ENCODE measurements at places on chromosomes 16 and 17.
A peak's percentile ranks its signal among the peaks of the same experiment; 100 is the strongest.

DNA sequence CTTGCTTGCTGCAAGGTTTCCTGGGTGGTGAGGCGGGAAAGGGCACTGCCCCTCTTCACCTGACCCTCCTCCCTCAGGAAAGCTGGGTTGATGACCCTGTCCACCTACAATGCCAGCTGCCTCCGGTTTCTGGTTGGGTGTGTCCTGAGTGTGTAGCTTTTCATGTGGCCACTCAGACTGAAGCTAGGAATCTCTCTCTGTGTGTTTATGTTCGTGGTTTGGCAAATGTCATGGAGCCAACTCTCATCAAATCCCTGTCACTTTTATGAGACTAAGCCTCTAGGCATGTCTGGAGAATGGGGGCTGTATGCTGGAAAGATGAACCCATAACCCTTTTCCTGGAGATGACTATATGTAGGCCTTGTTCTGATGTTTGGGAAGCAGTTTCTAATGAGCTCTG, 17.1 kb downstream of the PLEKHG4 start:
- no peak for DNase-seq

GRCh38 chr17:45383003-45383402, 49.7 kb downstream of the ARHGAP27 start:
- DNase-seq: no peak

GRCh38 chr17:39603304-39604016, 4.3 kb downstream of the NEUROD2 start:
- DNase-seq: no peak

DNA sequence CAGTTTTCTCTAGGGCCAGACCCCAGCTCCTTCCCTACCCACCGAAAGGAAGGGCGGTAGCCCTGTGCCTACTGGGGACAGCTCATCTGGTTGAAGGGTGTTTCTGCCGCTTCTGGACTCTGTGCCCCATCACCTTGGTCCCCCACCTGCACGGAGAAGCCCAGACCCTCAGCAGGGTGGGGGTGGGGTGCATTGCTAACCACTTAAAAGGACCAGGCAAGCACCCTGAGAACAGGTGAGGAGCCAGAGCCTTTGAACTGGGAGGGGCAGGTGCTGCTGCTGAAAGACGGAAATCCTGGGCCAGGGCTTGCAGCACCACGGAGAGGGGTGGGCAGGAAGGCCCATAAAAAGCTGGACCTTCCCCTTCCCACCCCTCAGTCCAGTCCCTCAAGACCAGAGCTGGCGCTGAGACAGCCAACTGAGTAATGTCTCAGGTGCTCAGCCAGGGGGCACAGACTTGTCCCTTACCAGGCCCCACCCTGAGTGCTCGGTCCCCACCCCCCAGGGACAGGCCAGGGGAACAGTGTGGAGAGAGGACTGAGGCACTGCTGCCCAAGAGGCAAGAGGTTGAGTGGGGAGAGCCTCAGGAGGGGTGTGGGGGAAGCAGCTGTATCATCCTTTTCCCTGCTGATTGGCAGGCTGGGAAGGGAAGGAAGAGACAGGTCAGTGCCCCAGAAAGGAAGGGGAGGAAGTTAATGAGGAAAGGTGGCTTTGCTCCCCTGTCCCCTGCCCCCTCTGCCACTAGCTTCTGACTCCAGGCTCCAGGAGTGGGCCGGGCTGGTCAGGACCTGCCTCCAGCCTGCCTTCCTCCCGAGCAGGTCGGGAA, 10.9 kb upstream of the SP2 start:
- peak; percentile 22 for DNase-seq

GRCh38 chr17:58005031-58005727, 1.9 kb downstream of the SRSF1 start:
- no peak for DNase-seq

GRCh38 chr16:23679274-23679985, 741 bp downstream of the PLK1 start:
- DNase-seq: no peak

- DNase-seq: no peak
Measured at GRCh38 chr17:53942436-53942835, 119.7 kb downstream of the KIF2B start.

DNA sequence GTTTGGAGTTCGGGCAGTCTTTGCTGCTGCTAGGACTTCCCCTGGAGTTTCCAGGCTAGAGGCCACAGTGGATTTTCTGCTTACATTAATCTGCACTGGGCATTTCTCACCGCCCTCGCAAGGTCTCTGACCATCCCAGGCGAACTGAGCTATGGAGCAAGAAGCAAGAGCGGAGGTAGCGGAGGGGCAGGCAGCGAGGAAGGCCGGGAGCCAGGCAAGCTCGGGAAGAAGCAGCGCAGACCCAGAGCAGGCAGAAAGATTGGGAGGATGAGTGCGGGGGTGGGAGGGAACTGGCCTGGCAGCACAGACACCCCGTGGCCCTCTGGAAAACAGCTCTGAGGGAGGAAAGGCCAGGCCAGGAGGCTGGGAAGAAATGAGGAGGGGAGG, 3.8 kb downstream of the COTL1 start:
- DNase-seq: no peak

GRCh38 chr17:57326764-57327163, 70.4 kb downstream of the MSI2 start:
- DNase-seq: no peak

- no peak for DNase-seq
Measured at GRCh38 chr17:70037498-70037897, 37.5 kb upstream of the KCNJ16 start.

GRCh38 chr17:74532115-74532514, 840 bp upstream of the CD300LB start:
- no peak for DNase-seq

- no peak for DNase-seq
Measured at GRCh38 chr16:55021595-55022475, 91.2 kb downstream of the IRX5 start.

- no peak for DNase-seq
Measured at GRCh38 chr17:1362964-1363363, 37.1 kb downstream of the YWHAE start.

DNA sequence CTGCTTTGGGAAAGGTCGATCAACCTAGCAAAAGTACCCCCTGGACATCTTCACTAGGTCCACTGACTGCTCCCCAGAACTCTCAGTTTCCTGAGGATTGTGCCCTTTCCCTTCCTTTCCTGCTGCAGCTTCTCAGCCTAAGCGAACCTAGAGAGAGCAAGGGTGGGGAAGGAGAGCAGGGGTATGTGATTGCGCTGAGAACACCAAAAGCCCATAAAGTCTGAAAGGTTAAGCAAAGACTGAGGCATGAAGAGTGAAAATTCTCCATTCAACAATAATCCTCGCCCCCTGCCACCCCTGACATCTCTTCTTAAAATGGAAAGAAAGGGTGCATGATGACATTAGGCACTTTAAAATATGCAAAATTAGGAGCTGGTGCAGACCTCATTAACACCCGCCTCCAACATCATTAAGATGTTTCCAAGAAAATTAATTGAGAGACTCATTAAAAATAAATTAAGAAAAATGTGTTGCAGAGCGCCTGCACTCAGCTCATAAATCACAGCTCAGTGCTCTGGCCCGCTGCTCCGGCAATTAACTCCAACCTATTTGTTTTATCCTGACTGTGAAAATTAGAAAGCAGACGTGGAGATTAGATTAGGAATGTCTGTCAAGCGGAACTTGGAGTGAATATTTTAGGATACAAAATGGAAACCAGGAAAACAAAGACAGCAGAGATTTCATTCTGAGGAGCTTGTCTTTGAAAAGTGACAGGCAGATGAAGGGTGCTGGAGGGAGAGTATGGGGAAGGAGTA, 49.1 kb upstream of the PMFBP1 start:
- DNase-seq: no peak

DNA sequence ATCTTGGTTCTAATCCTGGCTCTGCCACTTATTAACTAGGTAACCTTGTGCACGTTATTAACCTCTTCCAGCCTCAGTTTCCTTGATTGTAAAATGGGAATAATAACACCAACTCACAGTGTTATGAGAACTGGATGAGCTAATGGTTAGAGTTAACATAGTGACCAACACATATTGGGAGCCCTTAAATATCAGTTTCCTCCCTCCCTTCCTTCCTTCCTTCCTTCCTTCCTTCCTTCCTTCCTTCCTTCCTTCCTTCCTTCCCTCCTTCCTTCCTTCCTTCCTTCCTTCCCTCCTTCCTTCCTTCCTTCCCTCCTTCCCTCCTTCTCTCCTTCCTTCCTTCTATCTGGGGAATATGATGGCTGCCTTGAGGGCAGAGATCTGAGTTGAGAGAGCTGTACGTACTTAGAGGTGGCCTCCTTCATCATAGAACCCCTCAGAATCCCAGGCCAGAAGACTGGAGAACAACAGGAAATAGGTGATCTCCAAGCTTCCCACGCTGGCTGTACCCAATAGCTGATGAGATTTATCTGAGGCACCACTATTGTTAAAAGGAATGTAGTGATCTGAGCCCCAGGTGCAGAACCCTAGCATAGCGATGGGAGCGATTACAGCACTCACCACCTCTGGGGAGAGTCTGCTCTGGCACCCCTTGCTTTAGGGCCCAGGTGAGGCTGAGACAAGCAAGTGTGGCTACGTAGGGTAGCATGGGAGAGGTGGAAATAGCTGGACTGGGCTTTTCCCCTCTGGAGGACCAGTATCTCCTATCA, 26.2 kb downstream of the CCR7 start:
- no peak for DNase-seq

GRCh38 chr16:81714583-81714982, 64.5 kb upstream of the PLCG2 start:
- DNase-seq: no peak

GRCh38 chr17:49570540-49571242, 5.0 kb upstream of the NXPH3 start:
- no peak for DNase-seq

DNA sequence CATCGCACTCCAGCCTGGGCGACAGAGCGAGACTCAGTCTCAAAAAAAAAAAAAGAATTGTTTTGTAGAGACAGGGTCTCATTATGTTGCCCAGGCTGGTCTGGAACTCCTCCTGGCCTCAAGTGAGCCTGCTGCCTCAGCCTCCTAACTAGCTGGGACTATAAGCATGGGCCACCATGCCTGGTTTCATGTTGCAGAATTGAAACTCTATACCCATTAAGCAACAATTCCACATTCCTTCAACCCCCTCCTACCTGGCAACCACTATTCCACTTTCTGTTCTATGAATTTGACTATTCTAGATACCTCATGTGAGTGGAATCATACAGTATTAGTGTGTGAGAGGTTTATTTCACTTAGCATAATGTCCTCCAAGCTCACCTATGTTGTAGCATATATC, 24.5 kb downstream of the RNF135 start:
- DNase-seq: no peak

- no peak for DNase-seq
Measured at GRCh38 chr17:6052926-6053325, 17.3 kb upstream of the WSCD1 start.

DNA sequence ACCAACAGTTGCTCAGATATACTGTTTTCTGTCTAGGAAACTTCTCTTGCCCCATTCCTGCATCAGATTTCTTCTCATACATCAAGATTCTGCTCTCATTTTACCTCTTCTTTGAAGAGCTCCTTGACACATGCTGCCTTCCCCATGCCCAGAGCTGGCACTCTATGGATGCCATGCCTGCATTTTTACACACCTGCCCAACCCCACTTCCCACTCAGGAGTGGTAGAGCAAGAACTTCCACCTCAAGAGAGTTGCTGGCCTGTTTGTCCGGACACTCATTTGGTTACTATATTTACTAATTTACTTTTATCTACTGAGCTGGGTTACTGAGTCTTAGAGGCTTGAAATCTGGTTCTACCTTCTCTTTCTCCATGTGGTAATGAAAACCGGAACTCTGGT, 98.3 kb upstream of the HLF start:
- DNase-seq: no peak

DNA sequence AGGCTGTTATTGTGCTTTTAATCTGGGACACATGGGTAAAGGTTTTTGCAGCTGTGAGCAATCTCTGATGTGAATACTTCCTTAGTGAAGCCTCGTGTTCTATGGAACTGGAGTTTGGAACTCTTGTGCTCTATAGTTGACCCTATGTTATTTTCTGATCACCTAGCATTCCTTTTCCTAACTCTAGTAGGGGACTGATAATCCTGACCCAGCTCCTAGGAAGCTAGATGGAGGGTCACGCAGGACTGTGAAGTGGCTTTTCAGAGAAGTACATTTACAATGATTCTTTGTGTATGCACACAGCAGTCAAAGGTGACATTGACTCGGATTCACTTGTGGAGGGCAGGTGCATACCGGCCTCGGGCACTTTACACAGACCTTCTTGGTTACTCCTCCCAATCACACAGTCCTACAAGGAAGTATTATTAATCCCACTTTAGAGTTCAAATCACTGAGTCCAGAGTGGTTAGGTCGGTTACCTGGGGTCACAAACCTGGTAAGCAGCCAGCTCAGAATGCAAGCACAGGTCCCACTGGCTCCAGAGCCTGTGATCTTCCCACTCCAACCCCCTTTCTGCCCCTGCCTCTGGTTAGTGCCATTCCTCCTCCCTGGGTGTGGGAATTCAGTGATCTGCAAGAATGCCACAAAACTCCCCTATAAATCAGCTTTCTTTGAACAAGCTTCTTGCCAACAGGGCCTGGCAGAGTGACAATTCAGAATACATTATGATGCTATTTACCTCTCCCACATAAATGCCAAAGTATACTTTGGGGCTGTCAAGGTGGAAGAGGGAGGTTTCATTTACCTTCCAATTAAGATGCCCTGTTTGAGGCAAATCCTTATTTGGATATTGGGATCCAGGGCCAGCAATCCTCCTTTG, 7.1 kb downstream of the CHD9NB start:
- DNase-seq: no peak

DNA sequence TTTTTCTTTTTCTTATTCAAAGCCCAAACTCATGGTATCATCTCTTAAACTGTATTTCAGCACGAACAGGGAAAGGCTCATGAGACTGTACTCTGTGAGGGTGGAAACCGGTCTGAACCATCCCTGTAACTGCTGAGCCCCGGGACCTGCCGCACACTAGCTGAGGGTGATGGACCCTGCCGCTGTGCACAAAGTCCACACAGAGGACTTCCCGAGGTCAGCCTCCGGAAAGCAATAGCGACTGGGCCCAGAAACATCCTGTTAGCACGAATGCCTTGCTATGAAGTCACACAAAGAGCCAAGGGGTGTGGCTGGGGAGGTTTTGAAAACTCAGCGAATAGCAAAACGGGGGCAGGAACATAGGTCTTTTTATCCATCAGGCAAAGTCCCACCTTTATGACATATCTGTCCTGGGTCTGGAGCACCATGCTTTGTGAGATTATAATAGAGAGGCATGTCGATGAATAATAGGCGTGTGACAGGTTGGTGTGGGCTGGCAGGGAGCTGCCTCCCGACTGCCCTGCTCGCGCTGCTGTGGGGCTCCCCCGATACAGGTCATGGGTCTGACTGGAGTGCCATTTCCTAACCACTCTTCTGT, 33.4 kb downstream of the CDK5R1 start:
- DNase-seq: peak; percentile 54

Measured in CD4-positive, alpha-beta memory T cell (primary cell).